Stimulated activated CD4-positive, alpha-beta T cell treated with anti-CD3 and anti-CD28 coated beads, Interleukin-1b, Interleukin-23, amount 100 ng/mL, for 4 hours (primary cell): ENCODE measurements at places on chromosomes 2 and 18.

DNA sequence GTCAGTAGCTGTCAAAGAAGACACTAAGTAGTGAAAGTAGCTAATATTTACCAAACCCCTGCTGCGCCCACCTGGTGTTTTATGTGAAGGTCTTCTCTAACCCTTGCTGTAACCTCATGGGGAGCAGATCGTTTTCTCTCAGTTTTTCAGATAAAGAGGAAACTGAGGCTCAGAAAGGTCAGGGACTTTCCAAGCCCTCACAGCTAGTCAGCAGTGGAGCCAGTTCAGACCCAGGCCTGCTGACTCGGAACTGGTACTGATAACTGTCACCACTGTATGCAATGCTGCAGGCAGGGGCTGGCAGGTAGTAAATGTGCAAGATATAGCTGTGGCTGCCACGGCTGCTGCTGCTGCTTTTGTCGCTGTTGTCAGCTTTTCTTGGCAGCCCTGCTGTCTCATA lies 69.1 kb downstream of the LRRFIP1 start:
- DNase-seq: no peak

- no peak for DNase-seq
Observed at GRCh38 chr2:111710613-111711012, 173.4 kb downstream of the ANAPC1 start.

DNA sequence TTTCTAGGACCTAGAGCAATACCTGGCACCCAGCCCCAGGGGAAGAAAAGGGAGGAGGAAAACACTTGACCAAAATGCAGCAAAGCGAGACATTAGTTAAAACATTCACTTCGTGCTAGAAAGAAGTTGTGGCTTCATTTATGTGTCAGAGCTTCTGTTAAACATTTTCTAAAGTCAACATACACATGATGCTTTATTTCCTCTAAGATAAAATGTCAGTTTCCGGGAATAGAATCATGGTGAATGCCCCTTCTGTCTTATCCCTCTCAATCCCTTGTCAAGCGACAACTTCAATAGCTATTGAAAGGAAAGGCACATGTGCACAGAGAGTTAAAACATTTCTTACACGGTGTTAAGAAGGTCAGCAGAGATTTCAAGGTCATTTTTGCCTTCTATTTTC lies 404.6 kb upstream of the CWC22 start:
- DNase-seq: no peak

DNA sequence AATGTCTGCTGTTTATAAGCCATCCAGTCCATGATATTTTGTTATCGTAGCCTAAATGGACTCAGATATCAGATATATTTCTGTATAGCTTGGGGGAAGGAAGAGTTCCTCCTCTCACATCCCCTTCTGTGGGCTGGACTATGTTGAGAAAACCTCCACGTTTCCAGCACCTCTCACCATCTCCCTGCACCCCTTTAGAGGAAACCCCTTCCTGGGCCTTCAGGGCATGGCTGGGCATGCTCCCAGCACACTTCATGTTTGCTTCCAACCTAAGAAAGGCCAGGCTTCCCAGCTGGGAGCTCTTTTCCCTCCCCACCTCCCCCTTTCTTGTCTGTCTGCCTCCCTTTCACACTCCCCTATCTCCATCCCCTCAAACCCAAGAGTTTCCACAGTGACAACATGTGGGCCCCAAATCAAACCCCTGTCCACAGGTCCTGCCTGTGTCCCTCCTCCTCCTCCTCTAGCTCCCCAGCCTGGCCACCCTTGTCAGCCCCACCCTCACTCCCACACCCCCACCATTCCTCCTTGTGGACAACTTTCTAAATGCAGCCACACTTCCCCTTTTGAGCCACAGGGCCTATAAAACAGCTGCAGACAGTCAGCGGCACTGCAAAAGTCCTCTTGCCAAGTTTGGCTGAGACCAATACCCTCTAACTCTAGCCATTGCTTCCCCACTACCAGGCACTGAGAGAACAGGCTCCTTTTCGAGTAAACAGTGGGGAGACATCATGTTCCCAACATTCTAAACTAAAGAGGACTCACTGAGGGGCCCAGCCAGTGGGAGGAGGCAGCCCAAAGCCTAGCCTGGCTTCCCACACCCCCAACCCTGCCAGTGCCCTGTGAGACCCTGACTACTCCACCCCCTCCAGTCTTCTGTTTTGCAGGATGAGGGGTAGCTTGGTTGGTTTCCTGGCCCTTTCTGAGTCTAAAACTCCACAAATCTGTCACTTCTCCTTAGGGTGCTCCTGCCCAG lies 120.5 kb downstream of the ZFP36L2 start:
- DNase-seq: no peak

- DNase-seq: no peak
Observed at GRCh38 chr2:239093952-239094351, 246.1 kb downstream of the TWIST2 start.

- DNase-seq: no peak
Observed at GRCh38 chr18:8381821-8382459, 227.3 kb upstream of the RAB12 start.

DNA sequence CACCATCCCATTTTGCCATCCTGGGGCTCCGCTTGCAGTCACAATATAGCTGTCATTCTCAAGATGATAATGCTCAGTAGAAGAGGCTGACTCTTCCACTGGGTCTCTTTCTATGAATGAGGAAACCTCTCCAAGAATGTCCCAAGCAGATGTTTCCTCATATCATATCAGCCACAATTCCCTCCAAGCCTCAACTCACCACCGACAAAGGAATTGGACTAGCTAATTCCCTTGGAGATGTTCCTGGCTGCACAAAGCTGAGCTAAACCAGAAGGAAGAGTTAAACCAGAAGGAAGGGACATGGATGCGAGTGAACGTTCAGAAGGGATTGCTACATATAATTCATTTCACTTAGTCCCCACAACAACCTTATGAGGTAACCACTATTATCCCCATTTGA lies 65.0 kb upstream of the NPAS2 start:
- DNase-seq: no peak

- no peak for DNase-seq
Observed at GRCh38 chr2:64230540-64230939, 86.3 kb upstream of the PELI1 start.

DNA sequence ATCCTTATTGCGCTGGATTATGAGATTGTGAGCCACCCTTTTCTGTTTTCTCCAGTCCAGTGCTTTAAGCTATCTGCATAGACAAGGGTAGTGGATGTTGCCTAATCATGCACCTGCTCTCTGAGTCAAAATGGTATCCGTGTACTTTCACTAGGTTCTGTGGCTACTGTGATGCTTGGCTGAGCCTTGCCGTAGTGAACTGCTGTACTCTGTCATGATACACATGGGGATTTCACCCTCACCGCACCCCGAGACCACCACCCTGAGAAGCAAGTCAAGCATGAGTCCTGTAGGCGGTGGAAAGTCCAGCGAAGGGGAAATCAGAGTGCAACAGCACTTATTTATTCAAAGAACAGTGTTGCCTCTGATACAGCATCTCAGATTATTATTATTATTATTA lies 55.0 kb downstream of the ARHGAP25 start:
- DNase-seq: no peak

- DNase-seq: no peak
Observed at GRCh38 chr2:240347949-240348500, 87.4 kb upstream of the GPC1 start.

DNA sequence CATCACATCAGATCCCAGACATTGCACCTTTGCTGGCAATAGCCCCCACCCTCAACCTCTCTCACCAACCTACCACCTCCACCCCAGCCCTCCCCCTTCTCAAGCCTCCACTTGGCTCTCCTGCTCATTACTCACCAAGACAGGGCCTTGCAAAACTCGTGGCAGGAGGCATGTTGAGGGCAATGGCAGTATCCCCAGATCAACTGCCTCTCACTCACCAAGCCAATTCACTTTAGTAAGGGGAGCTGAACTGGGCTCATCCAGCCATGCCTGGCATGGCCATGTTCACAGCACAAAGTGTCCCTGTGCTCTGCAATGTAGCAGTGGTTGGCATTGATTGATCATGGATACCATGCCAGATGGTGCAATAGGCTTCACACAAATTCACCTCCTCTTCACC lies 46.3 kb upstream of the TEX51 start:
- no peak for DNase-seq

GRCh38 chr2:161981679-161982250 lies 92.2 kb downstream of the DPP4 start:
- DNase-seq: no peak

DNA sequence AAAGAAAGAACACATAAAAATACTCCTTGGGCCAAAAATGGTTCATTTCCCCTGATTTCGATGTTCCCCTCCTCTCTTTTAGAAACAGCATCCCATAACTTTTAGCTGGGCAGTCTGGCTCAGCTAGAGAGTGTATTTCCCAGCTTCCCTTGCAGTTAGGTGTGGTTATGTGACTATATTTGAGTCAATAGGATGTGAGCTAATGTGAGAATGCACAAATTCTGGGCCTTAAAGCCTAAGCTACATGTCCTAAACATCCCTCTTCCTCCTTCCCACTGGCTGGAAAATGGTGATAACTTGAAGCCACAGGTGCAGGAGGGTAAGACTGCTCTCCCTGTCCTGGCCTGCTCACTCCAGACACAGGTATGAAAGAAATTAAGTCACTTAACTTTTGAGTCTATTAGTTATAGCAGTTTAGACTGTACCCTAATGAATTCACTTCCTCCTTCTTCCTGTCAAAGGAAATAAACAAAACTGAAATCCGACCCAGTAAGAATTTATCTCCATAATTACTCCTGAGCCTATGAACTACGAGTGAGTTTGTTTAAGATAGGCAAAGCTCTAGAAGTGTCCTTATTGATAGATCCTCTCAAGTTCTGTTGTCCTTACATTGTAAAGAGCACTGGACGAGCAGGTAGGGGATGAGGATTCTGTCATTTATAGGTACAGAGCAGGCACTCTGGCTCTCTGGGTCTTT lies 177.6 kb downstream of the MTX2 start:
- DNase-seq: no peak

GRCh38 chr2:65660340-65660739 lies 227.9 kb upstream of the SPRED2 start:
- no peak for DNase-seq

- no peak for DNase-seq
Observed at GRCh38 chr2:41413813-41414485, 633.9 kb upstream of the PKDCC start.

DNA sequence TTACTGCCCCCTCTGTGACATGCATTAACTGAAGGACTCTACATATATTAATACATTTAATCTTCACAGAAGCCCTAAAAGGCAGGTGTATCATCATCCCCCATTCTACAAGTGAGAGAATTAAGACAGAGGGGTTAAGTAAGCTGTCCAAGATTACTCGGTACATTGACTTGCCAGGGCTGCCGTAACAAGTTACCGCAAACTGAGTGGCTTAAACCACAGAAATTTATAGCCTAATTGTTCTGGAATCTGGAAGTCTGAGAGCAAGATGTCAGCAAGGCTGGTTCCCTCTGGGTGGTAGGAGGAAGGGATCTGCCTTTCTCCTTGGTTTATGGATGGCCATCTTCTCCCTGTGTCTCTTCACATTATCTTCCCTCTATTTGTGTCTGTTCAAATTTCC lies 605.5 kb downstream of the EPHA4 start:
- DNase-seq: no peak

DNA sequence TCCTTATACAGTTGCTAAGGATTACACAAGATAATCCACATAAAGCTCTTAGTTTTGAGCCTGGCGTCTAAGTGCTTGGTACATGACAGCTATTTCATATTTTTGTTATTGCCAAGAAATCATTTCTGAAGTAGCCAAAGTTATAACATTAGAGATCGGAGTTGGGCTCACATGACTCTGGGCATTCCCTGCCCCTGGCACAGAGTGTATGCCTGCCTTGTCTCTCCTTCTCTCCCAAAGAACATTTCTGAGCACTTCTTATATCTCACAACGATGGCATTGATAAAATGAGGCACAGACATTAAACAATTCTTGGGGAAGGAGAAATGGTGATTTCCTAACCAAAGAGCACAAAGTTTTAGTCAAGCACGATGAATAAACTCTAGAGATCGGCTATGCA lies 87.7 kb upstream of the DDX18 start:
- DNase-seq: no peak

- no peak for DNase-seq
Observed at GRCh38 chr18:68722821-68723220, 7.9 kb upstream of the TMX3 start.

DNA sequence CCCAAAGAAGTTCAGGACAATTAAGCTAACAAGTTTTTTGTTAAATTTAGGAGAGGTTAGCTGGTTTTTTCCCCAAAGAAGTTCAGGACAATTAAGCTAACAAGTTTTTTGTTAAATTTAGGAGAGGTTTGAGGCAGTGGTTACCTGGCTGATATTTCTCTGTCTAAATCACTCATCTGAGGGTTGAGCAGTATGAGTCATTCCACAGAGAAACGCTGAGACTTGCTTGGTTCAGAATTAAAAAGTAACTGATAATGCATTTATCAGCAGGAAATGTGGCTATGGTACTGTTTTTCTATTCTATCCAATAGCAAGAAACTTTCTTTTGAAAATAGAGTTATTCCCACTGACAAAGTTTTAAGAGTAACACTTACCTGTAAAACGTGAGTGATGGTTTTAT lies 22.8 kb upstream of the KIDINS220 start:
- DNase-seq: no peak

- no peak for DNase-seq
Observed at GRCh38 chr2:237392186-237392585, 21.8 kb downstream of the COL6A3 start.

- no peak for DNase-seq
Observed at GRCh38 chr2:45483997-45484396, 127.1 kb downstream of the SRBD1 start.

GRCh38 chr2:200367155-200367554 lies 60.7 kb downstream of the SPATS2L start:
- no peak for DNase-seq

DNA sequence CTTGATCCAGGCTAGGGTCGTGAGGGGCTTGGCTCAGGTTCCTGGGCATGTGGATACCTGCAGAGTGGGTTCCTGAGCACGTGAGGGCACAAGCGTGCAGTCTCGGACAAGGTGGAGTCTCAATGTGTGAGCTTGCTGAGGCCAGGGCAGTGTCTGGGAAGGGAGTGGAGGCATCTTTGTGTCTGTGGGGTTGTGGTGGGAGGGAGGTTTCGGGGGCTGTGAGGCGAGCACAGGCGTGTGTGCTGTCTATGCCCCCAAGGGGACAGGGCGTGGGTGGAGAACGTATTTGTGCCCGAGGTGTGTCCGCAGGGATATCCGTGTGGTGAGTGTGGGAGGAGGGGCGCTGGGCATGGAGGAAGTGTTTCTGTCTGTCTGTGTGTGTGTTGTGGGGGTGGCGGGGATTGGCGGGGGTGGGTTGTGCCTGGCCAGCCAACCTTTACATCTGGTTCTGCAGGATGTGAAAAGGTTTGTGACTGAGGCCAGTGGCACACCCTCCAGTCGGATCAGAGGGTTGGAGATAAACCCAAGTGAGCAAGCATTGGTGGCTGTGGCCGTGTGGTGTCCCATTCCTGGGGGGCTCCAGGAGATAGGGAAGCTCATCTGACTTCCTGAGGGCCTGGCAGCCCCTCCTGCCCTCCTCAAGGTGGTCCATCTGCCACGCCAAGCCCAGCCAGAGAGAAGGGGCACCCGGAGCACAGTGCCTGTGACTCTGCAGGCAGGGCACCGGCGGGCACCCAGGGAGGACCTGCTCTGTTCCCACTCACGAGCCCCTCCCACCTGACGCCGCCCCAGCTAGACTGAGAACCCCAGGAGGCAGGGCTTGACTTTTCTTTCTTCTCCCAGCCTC lies 57.1 kb downstream of the ZFP36L2 start:
- no peak for DNase-seq
